ENCODE measurements at places on chromosomes 7 and 10.

- no peak for DNase-seq
These were observed 23.3 kb upstream of the PAPSS2 start for GRCh38 chr10:87636313-87636915.

- DNase-seq: no peak
These were observed 241.3 kb downstream of the ANK3 start for GRCh38 chr10:60148266-60148840.

GRCh38 chr7:101536232-101536631 is 92.9 kb downstream of the MYL10 start:
- DNase-seq: no peak

DNA sequence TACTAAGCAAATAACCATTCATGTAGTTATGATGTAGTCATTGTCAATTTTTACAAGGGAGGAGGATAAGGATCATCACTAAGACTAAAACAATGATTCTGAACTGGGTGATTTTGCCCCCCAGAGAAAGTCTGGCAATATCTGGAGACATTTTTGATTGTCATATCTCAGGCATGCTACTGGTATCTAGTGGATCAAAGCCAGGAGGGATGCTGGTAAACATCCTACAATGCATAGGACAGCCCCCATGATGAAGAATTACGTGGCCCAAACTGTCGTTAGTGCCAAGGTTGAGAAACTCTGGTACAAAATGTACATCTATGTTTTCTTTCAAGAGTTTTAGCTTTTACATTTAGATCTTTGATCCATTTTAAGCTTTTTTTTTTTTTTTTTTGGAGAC is 57.3 kb downstream of the GBF1 start:
- DNase-seq: no peak

GRCh38 chr7:33870120-33870519 is 35.2 kb upstream of the BMPER start:
- no peak for DNase-seq

DNA sequence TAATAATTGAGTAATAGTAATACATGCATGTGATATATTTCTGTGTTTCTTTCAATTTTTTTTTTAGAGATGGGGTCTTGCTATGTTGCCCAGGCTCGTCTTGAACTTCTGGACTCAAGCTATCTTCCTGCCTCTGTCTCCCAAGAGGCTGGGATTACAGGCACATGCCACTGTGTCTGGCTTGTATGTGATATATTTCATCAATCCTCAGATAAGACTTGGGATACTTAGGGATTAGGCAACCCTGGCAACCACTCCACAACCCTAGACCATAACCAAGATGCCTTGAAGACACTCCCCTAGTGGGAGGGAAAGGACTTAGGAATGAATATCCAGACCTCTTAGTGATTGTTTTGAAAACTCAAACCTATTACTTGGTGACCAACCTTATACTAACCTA is 154.8 kb downstream of the CCDC3 start:
- DNase-seq: no peak

DNA sequence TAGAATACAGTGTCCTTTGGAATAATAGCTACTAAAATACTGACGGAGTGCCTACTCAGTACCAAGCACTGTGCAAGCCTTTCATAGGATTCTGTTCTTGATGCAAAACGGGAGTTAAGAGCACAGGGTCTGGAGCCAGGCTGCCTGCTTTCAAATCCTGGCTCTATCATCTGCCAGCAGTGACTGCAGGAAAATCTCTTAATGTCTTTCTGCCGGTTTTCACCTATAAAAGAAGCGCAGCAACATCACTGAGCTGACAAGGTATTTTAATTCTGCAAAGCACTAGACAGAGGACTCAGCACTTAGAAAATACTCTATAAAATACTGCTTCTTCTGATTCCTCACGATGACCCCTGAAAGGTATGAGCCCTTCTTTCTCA is 659 bp downstream of the FIGNL1 start:
- no peak for DNase-seq

GRCh38 chr7:43495572-43495971 is 87.3 kb upstream of the STK17A start:
- DNase-seq: no peak

GRCh38 chr7:138842111-138842510 is 44.1 kb upstream of the ATP6V0A4 start:
- no peak for DNase-seq

GRCh38 chr10:108434559-108435252 is 1270.2 kb upstream of the SORCS1 start:
- no peak for DNase-seq

DNA sequence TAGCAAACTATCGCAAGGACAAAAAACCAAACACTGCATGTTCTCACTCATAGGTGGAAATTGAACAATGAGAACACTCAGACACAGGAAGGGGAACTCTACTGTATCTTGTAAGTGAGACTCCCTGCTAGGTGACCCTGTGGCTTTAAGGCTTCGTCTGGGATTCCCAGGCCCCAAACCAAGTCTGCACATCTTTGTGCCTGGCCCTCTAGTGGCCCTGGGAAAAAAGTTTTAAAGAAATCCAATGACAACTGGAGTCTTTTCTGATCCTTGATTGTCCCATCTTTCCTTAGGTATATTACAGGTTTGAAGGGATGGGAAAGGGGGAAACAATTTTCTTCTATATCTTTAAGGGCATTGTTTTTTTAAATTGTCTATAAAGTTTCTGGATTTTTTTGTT is 10.6 kb upstream of the LIPM start:
- DNase-seq: no peak

DNA sequence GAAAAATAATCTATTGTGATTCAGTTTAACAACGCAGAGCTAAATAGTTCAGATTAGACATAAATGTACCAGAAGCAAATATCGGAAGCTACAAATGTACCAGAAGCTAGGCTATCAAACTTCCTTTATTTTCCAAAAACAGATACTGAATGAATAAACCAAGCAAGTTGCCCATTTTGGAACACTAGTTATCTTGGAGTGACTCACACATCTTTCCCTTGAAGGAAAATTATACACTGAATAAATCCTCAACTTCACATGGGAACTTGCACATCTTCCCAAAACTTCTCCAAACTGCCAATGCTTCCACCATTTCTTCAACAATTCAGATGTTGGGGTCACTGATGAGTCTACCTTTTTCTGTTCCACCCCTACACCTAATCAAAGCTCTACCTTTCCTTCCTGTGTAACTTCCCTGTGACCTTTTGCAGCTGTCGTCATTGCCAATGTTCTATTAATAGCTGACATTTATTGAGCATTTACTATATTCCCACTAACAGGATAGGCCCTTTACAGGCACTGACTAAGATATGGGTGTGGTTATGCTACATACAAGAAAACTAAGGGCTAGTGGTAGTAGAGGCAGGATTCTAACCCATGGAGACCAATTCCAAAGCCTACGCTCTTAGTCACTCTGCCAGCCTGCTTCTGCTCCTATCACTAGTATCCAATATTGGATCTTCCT is 22.7 kb downstream of the RELN start:
- no peak for DNase-seq

DNA sequence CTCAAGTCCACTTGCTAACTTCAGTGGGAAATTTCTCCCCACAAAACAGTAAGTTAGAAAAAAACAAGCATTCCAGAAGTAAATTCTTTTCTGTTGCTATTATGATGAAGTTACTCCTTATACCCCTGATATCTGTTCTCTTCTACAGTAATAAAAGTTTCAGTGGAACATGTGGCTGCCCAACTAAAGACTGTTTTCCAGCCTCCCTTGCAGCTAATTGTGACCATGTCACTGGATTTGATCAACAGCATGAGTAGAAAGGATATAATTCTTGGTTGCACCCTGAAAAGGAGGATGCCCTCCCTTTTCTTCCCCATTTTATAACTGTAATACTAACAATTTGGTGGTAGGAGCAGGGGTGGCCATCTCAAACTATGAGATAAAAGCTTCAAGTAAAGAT is 40.6 kb downstream of the IMMP2L start:
- no peak for DNase-seq

GRCh38 chr7:101155303-101155702 is 1.0 kb downstream of the AP1S1 start:
- DNase-seq: no peak

- no peak for DNase-seq
These were observed 90.2 kb downstream of the UBE3C start for GRCh38 chr7:157228864-157229422.

- DNase-seq: no peak
These were observed 508 bp upstream of the TECPR1 start for GRCh38 chr7:98252425-98253054.

DNA sequence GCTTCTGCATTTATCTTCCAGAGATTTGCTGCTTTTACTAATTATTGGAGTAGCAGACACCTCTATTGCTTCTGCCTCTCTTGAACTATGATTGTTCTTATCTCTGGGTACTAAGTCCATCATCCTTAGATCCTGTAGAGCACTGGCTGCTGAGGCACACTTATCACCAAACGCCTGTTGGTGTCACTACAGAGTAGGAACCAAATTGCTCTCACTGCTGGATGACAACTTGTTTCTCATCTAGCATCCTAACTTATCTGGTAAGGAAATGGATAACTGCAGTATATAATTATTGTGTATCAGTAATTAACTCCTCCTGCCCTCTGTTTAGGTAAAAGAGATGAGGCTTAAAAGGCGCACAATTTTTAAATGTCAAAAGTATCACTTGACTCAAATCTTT is 1059.4 kb downstream of the NRG3 start:
- DNase-seq: no peak

DNA sequence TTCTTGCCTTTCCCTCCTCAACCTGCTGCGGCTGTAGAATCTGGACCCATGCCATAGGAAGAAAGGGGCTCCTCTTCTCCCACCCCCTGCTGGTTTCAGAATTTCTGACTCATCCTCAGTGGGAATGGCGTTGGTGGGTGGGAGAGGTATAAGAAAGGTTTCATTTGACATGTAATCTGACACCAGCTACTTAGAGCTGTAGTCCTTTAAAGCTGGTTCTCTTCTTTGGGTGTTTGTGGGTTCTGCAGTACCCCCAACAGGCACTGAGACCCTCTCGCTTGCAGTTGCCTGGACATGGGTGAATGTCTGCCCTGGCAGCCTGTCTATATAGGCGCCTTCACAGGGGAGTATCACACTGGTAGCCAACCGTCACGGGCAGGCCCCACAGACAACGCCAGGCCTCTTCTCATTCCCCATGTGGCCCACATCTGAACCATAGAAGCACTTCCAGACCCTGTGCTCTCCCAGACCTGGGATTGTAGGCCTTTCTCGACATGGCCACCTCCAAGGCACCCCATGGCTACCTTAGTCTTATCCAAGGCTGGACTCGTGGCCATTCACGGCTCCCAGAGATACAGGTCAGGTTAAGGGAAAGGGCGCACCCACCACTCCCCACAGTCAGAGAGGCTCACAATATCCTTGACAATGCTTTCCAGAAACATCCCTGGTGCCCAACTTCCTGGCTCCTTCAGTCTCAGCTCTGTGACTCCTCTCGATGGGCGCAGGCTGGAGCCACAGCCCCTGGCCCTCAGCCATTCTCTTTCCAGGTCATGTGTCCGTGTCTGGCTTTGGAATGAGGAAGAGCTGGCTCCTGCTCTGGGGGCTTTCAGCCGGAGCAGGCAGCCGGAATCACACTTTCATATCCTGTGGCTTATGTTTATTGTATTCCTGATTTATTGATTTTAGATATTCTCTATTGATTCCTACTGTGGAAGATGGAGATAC is 17.5 kb downstream of the ZNF862 start:
- DNase-seq: no peak

DNA sequence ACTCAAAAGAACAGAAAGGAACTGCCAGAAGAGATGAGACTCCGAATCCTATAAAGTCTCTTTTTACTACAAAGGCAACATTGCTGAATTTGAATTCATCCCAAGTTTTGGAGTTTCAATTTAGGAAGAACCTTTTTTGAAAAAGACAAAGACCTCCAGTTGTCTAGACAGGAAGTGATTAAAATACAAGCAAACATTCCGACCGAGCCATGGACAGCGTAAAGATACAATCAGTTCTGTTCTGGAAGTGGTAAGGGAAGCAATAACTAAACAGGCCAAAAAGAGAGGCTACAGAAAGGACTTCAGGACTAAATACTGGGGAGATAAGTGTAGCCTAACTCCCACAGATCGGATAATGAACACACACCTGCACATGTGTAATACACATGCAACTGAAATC is 101.0 kb downstream of the SMURF1 start:
- no peak for DNase-seq

- no peak for DNase-seq
These were observed 7.2 kb upstream of the OGDH start for GRCh38 chr7:44599222-44599621.

- no peak for DNase-seq
These were observed 84.8 kb upstream of the AGBL3 start for GRCh38 chr7:134901389-134902020.

- DNase-seq: peak; percentile 87
These were observed 743 bp upstream of the ZCCHC24 start for GRCh38 chr10:79445977-79446757.
